ENCODE measurements at places on chromosomes 4 and X.

DNA sequence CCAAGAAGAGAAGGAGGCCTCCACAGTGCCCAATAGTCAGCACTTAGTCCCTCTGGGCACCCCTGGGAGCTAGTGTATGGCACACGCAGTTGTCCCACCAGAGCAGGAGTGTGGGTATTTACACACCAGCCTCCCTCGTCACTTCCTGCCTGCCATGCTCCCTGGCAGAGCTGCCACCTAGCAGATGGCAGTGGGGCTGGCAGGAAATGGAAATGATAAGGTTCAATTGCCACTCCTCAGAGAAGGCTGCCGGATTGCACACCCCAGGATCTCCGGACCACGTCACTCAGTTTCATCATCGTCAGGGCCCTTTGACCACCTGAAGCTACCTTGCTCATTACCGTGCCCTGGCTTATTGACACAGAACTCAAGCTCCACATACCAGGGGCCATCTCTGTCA, 173.3 kb upstream of the PSAPL1 start:
- no peak for DNase-seq

- no peak for DNase-seq
These were observed 56.9 kb downstream of the ACOX3 start for GRCh38 chr4:8383451-8384160.

DNA sequence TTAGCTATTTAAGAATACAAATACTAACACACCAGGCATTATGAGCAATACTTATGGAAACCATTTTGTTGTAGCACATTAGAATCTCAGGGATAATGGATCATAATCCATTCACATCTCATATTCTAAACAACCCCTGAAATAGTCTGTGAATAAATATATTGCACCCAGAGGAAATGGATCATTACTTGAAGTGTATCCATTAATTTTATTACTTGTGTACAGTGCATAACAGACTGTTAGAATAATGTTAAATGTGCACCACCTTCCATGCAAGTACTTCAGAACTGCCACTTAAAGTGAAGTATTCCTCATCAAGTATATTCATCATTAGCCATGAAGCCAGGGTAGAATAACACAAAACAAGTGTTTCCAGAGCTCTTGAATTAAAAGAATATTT, 715.5 kb downstream of the DMD start:
- no peak for DNase-seq

- DNase-seq, result no peak
These were observed 572.5 kb upstream of the AADAT start for GRCh38 chr4:170662250-170662649.

DNA sequence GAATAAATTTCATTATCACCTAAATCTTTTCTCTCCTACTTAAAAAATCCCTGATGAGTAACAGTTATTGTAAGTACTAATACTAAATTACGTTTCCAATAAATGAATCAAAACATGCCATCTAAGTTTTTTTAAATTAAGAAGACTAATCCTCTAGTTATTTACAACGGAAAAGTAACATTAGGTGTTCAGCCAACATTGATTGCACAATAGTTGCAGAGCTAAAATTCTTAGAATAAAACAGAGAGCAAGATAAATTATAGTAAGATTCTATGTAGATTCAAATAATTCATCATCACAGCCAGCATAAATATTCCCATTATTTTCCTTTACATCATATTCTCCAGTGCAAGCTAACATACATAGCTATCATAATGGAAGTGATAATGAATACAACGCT, 139.2 kb downstream of the HDX start:
- no peak for DNase-seq

- DNase-seq, result no peak
These were observed 31.3 kb upstream of the NXF3 start for GRCh38 chrX:103124284-103124683.

GRCh38 chrX:127389900-127390299, 570.4 kb downstream of the PRR32 start:
- no peak for DNase-seq

GRCh38 chrX:43728966-43729365, 72.9 kb downstream of the MAOA start:
- DNase-seq, result no peak

GRCh38 chr4:168478868-168479267, 1.4 kb downstream of the DDX60L start:
- no peak for DNase-seq

DNA sequence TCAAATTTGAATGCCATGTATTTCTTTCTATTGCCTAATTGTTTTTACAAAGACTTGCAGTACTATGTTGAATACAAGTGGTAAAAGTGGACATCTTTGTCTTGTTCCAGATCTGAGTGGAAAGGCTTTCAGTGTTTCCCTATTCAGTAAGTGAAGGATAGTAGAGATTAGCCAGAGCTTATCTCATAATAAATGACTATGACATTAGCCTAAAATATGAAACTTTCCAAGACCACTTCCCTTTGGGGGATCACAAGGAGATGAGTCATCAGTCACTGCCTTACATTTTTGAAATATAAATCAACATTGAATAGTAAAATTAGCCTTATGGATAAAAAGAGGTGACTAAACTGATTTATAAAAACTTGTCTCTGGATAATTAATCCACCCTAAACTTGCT, 554.1 kb upstream of the MAGEB2 start:
- DNase-seq, result no peak

GRCh38 chrX:70402721-70403120, 20.4 kb upstream of the GDPD2 start:
- DNase-seq, result no peak

- DNase-seq, result no peak
These were observed 181.1 kb upstream of the SPRY1 start for GRCh38 chr4:123215536-123215935.

- DNase-seq, result no peak
These were observed 23.4 kb upstream of the MMRN1 start for GRCh38 chr4:89871211-89871610.

DNA sequence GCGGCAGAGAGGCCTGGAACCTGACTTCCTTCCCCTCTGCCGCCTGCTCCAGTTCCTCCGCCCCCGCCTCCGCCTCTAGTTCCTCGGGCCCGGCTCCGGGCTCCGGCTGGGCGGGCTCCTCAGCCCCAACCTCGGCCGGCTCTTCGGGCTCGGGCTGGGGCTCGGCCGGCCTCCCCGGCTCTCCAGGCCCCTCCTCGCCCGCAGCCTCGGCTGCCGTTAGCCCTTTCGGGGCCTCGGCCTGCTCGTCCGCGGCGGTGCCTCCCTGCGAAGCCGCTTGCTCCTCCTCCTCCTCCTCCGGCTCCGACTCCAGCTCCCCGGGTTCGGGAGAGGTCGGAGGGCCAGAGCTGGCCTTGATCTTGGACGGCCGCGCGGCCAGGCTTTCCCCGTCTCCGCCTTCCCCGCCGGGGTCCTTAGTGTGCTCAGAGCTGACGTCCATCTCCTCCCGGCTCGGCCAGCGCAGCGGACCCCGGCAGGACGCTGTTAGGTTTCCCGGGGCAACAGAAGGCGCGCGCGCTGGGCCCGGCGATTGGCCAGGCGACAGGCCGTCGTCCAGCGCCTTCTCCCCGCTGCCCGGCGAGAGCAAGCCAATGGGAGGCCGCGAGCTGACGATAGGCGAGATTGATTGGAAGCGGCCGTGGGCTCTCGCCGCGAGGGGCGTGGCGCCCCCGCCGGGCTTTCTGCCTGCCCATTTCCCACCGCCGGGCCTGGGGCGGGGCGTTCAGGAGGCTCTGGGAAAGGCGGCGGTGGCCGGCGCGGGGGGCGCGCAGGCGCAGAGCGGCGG, 479 bp upstream of the TADA2B start:
- peak; percentile 99 for DNase-seq

GRCh38 chrX:48003367-48003757, 427 bp downstream of the ZNF182 start:
- no peak for DNase-seq

GRCh38 chr4:5885733-5886132, 7.2 kb downstream of the CRMP1 start:
- DNase-seq, result no peak

DNA sequence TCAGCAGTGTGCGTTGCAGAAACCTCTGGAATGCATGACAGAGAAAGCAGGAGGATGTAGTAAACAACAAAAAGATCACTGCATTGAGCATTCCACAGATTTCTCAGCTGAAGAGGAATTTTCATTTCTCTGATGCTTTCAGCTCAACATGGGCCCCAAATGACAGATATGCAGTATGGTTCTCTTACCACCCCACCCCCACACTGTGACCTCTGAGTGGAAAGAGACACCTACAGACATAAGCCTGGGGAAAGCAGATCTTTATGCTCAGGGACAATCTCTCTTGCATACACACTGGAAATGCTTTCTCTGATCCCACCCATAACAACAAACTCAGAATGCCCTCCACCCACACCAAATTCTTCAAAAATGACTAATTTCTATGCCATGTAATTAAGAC, 983.7 kb upstream of the LCORL start:
- no peak for DNase-seq

- no peak for DNase-seq
These were observed 587.2 kb downstream of the EPHA5 start for GRCh38 chr4:65083076-65083475.
